ENCODE measurements at places on chromosomes 4 and X.

DNA sequence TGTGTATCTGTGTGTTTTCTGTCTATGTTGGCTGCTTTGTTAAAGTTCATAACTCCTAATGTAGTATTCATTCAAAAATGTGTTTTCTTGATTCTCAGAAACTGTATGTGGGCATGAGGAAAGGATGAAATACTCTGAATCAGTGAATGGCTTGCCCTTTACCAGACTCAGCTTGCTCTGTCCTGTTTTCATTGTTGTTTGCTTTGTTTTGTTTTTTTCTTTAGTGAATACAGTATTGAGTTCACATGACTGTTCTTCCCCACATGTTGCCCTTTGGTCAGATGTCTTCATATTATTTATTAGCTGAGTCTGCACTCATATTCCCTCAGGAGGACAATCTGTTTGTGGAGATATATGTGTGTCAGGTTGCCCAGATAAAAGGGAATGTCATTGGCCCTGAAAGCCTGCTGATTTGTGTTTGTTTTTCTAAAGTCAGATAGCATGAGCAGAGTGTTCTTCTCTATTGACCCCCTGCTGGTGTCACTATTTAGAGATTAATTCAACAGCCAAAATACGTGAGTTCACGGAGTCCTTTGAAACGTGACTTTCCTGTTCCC is 1184.4 kb downstream of the RPA4 start:
- DNase-seq, result no peak

DNA sequence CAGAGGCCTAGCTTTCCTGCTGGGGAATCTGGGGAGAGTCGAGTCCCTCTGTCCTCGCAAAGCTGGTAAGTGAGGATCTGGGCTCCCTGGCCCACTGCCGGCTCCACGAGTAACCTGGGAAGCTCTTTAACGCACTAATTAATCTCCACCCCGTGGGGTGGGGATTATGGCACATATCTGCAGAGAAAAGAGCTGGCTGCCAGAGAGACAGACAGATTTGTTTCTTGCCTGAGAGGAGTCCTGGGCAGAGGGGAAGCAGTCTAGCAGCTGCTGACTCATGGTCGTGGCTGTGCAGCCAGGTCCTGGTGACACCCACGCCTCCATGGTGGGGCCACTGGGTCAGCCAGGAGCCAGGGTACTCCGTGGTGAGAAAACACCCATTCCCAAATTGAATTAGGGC is 14.0 kb downstream of the SORCS2 start:
- DNase-seq, result no peak

DNA sequence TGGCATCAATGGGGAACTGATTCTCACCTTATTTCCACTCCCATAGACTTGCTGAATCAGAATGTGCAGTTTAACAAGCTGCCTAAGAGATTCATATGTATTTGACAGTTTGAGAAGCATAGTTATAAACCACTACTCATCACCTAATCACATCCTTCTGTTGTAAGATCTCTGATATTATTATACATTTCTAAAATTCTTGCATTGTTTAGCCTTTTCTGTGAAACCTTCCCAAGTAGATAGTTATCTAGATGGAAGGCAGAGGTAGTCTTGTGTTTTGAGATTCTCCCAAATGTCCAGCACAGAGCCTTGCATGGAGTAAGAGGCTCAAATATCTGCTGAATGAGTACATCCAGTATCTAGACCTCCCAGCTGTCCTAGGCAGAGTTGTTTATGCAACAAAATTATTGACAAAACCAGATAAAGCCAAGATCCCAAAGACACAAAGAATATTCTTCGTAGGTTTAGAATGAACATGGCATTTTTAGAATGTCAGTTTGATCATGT is 227.3 kb downstream of the KDR start:
- DNase-seq, result no peak

DNA sequence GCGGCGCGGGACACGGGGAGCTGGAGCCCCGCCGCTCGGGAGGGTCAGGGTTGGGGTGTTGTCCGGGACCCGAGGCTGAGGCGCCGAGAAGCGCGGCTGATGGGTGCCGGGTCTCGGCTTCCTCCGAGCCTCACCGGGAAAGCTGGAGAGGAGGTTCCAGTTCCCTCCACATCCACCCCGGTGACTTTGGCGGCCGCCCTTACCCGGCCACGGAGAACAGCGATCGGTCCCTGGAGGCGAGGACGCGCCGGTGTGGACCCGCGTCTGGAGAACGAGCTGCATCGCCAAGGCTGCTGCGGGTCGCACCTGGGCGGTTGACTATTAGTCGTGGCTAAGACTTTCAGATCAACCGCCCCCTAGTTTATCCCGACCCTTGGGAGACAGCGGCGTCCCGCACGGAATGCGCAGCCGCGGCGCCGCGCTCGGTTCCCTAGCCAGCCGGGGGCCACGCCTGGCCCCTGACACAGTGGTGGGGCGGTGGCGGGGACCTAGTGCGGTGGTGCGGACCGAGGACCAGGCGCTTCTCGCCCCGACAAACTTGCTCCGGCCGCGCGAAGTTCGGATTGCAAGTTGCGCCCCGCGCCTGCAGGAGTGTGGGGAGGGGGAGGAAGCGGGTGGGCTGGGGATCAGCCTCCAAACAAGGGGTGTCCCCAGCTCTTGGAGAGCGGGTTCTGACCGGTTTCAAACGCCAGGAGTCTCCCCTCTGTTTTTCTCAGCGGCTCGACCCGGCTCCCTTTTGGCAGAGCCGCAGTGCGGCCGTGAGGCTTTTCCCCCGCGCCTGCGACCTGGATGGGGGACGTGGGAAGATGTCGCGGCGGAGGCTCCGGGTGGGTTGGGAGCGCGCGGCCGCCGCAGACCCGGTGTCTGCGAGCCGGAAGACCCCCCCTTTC is 568 bp downstream of the FHDC1 start:
- DNase-seq, result no peak

- no peak for DNase-seq
Observed at GRCh38 chr4:180630012-180630665, 1613.1 kb upstream of the TENM3 start.

DNA sequence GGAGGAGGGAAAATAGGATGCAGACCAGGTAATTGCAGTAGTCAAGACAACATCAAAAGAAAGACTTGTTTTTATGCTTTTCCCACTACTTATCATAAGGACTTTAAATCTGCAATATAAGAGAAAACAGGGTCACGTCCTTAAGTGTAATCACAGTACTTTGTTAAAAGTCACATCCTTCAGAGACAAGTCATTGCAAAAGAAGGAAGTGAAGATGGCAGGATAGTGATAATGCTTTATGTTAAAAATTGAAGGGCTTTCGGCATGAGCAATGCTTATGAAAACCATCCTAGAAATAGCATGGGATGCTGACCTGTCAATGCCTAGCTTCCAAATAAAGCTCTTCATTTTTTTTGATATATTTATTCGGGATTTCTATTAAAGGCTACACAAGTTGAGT is 110.2 kb upstream of the TENM3 start:
- no peak for DNase-seq

- DNase-seq, result no peak
Observed at GRCh38 chrX:110167952-110168451, 149.9 kb downstream of the AMMECR1 start.

DNA sequence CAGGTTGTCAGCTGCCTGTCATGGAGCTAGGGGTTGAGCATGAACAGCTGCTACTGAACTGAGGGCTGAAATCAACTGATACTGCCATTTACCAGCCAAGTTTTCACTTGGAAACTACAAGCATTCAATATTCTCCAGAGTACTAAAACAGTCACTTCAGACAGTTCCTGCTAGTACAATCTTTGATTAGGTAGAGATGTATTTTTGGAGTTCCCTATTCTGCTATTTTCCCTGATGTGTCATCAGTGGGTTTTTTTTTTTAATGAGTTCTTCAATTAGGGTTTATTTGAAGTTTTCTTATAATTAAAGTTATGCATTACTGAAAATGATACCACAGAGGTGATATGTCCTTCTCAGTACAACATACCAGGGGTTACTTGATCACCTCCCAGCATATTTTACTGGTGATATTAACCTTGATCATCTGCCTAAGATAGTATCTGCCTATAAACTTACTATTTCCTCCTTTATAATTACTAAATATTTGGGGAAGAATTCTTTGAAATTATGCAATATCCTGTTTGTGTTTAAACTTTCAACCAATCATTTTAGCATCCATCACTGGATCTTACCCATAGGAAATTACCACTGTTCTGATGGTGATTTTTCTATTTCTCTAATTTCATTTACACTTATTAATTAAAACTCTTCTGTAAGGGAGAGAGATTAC is 13.6 kb downstream of the PDCL2 start:
- no peak for DNase-seq

GRCh38 chrX:111543212-111543741 is 31.8 kb downstream of the SERTM2 start:
- DNase-seq, result no peak

- no peak for DNase-seq
Observed at GRCh38 chr4:159337041-159337440, 234.2 kb downstream of the RAPGEF2 start.

GRCh38 chr4:15233264-15233597 is 194.6 kb upstream of the C1QTNF7 start:
- DNase-seq, result no peak

- DNase-seq, result no peak
Observed at GRCh38 chrX:123185721-123186120, 1.6 kb downstream of the GRIA3 start.

DNA sequence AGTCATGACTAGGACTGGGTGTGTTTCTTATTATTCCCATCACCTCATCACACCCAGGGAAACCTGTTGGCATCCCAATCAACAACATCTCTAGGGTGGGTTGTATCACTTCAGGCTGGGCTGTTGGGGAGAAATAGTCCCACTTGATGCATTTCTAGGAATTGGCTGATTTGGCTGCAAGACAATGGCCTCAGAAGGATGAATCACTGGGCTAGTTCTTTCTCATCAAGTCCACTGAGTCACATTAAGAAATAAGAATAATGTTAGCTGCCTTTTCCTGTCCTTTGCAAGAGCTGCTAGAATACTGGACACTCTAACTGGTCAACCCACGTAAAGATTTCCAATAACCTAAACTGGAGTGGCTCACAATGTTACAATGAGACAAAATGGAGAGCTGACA is 104.2 kb downstream of the CHRDL1 start:
- no peak for DNase-seq

GRCh38 chr4:118759481-118759880 is 74.3 kb downstream of the METTL14 start:
- DNase-seq, result no peak

GRCh38 chr4:5545271-5545670 is 163.1 kb downstream of the EVC2 start:
- no peak for DNase-seq
